Choroid plexus epithelial cell (primary cell): ENCODE measurements at places on chromosomes 6 and 20.

- DNase-seq, result no peak
These were observed 81.1 kb downstream of the CD40 start for GRCh38 chr20:46199198-46199597.

DNA sequence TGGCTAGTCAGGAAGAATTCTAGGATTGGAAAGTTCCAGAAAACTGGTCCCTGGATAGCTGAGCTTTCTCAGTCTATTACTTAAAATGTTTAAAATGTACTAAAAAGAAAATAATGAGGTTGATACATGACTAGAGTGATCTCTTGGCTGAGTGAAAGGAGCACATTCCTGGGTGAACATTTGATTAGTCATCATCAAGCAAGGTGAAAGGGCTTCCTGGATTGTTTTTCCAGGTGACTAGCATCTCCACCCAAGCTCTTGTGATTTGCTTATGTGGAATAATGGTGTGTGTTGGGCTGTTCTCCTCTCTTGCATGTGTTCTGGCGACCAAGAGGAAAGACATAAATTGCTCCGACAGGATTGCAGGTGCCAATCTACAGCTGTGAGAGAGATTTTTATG, 42.9 kb downstream of the PKIB start:
- DNase-seq, result peak; percentile 79

DNA sequence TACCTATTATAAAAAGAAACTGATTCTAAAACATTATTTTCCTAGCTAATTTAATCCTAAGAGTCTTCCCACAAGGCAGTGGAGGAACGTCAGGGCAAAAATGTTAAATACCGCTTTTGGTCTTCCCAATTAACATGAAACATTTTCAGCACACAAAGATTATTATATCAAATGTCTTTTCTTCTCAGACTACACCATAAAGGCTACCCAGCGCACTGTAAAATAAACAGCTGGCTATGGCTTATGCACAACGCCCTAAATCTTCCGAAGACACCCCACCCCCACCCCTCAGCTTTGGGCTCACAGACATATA, 1.0 kb downstream of the NUDT3 start:
- no peak for DNase-seq

GRCh38 chr6:167113935-167114910, 8.7 kb upstream of the CCR6 start:
- no peak for DNase-seq

DNA sequence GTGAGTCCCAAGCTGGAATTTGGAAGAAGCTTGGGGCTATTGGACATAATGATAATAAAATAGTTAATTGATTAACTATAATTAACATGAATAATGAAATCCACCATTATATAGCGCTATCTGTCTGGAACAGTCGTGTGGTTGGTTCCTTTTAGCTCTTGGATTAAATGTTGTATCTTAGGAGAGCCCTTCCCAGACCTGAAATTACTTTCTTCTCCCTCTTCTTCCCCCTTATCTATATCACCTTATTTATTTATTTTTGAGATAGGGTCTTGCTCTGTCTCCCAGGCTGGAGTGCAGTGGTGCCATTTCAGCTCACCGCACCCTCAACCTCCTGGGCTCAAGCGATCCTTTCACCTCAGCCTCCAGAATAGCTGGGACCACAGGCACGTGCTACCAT, 64.6 kb downstream of the NCOA3 start:
- DNase-seq, result no peak

DNA sequence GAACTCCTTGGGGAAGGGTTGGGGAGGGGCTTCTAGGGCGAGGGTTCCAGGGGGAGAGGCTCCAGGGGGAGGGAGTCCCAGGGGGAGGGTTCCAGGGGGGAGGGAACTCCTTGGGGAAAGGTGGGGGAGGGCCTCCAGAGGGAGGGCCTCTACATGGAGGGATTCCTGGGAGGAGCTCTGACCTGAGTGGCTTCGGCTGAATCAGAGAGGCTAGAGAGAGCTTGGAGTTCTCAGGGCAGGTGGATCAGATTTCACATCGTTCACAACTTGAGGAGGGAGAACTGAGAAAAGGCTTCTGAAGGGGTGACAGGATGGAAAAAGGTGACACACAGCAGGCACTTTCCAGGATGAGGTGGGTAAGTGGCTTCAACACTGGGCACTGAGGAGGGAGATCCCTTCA, 49.1 kb downstream of the DAAM2 start:
- DNase-seq, result no peak

- DNase-seq, result peak; percentile 45
These were observed 10.7 kb downstream of the TUBB start for GRCh38 chr6:30730601-30731435.

DNA sequence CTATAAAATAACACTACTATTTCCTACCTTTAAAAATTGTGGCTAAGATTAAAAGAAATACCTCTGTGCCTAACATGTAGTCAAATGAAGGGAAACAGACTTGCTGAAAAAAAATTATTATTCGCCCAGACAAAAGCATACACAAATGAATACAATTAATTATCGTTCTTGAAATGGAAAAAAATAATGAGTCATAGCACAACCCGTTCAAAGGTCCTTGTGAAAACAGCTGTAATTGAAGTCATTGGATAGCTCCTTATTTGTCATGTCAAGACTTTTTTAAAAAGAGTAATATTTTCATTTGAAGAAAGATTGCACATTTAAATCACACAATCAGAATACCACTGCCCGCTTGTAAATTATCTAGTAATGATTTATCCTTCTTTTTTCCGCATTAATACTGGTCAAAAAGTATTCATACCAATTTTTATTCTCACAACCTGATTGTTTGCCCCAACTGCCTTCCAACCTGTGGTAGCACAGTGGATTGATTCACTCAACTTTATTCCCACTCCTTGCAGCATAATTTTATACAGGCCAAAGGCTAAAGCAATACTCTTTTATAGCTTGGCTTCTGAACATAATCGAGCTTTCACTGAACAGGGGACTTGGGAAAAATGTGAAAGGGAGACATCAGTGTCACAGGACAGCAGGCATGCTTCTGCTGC, 655.2 kb upstream of the MAP3K7 start:
- DNase-seq, result no peak

DNA sequence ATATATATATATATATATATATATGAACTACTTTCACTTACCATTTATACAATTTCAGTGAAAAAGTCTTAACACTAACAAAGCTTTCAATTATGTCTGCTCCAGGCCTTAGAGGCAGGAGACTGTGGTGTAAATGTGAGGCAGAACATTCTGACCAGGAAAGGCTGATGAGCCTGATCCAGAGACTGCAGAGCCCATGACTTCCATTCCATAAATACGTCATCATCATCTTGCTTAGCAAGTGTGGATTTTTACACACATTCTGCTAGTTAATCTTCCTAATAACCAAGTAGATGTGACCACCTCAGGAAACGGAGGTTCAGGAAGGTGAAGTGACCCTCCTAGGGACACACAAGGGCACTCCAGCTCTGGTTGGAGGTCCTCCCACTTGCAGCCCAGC, 14.9 kb downstream of the TRERF1 start:
- peak; percentile 47 for DNase-seq

DNA sequence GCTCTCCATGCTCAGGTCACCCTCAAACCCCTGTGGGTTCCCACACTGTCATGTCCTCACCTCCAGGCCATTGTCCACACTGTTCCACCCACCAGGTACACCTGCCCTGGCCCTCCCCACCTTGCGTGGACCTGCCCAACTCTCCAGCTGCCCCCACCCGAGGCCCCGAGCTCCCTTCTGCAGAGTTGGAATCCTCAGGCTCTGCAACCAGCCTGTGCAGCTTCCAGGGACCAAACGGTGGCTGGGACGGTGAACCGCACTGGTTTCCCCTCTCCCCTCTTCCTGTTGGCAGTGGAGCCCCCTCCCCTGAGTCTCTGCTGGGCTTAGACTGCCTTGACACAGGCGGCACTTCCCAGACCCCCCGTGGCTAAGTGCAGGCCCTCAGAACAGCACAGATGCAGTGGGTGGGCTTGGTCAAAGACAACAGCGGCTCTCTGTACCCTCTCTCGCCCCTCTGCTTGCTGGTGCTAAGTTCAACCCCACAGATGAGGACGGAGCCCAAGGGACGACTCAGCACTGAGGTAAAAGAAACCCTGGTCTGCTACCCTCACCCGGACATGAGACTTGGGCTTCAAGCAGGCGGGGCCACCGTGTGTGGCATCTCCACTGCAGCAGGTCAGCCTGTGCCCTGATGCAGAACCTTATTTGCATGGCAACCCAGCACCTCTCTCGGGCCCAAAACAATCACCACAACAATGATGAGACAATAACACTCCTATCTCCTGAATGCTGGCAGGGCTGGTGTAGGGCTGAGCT, 11.0 kb downstream of the ZBP1 start:
- DNase-seq, result no peak

- DNase-seq, result no peak
These were observed 824 bp upstream of the CSTL1 start for GRCh38 chr20:23438661-23439060.

DNA sequence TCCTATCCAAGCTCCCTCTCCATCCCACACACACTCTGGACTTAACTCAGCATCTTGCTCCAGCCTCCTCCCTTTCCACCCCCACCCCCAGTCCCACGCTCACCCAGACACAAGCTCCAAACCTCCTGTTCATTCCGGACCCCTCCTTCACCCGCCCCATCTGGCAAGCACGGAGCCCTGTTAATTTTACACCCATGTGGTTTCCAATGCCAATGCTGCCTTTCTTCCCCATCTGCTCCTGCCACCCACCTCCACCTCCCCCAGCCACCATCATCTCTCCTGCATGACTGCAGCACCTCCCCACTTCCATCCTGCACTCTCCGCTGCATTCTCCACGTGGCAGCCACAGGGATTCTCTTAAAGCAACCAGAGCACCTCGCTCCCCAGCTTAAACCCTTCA, 9.9 kb upstream of the CDK5RAP1 start:
- DNase-seq, result no peak
